Stimulated activated CD4-positive, alpha-beta T cell treated with anti-CD3 and anti-CD28 coated beads, Interleukin-1b, Interleukin-23, amount 100 ng/mL, for 24 hours (primary cell): ENCODE measurements at places on chromosomes 6 and 20.

DNA sequence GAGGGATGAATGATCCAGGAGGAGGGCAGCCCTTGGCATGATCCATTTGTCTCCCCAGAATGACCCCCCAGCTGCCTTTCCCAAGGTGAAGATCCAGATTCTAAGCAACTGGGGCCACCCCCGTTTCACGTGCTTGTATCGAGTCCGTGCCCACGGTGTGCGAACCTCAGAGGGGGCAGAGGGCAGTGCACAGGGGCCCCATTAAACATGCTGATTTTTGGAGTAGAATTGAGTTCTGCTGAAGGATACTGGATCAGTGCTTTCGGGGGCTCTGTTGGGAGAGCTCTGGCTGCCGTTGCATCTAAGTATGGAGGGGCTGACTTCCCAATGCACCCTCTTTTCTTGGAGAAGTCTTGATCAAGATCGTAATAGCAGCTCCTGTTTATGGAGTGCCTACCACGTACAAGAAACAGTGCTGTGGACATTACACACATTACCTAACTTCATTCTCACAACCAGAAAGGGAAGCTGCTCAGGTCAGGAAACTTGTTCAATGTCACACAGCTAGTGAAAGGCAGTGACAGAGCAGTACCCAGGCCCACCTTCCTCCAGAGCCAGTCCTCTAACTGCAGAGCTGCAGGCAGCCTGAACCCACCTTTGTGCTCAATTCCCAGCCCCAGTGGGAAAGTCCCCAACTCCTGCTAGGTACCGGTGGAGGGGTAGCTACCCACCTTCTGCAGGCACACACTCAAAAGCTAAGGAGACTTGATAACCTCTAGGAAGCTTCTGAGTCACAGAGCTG is 5.4 kb downstream of the SPAG4 start:
- DNase-seq: no peak

DNA sequence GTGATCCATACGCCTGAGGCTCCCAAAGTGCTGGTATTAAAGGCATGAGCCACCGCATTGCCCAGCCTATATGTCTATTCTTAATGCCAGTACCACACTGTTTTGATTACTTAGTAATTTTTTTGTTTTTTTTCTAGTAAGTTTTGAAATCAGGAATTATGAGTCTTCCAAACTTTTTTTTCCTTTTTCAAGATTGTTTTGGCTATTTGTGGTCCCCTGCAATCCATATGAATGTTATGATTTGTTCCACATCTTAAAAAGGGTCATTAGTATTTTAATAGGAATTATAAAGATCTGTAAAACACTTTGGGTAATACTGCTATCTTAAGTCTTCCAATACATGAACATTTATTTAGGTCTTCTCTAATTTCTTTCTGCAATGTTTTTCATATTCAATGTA is 6.8 kb upstream of the POPDC3 start:
- DNase-seq: no peak

GRCh38 chr6:17169291-17169690 is 67.4 kb downstream of the STMND1 start:
- no peak for DNase-seq

DNA sequence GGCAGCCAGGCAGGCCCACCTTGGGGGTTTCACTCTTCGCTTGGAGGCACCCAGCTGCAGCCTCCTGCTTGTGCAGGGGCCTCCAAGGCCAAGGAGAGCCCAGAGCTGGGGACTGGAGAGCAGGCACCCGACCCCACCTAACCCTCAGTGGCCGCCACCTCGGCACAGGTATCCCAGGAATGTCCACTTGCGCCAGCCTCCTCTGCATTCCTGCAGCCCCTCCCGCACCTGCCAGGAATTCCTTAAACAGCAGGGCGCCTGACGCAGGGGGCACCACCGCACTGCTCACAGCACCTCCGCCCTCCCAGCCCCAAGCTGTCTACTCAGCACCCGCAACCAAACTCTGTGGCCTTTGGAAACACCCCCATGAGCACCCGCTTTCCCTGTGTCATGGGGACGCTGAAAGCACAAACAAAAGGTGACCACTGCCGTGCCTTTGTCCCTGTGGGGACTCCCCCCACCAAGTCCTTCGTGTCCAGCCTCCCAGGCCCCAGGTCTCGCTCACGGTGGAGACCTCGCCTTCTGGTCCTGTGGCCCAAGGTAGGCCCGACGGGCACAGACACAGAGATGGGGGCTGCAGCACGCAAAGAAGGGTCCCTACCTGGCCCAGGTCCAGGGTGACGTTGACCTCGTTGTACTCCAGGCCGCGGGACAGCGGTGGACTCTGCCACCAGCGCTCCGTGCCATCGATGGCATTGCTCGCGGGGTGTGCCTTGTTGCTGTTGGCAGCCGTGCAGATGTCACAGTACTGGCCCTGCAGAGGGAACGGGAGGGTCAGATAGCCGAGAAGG is 5.1 kb downstream of the LAMA5 start:
- no peak for DNase-seq

- peak; percentile 11 for DNase-seq
Measured at GRCh38 chr6:89375427-89376267, 23.1 kb upstream of the UBE2J1 start.

- DNase-seq: no peak
Measured at GRCh38 chr6:33105916-33106871, 30.4 kb downstream of the HLA-DPB1 start.

- no peak for DNase-seq
Measured at GRCh38 chr20:6708010-6708409, 59.5 kb upstream of the BMP2 start.

GRCh38 chr6:36329798-36330291 is 6.8 kb downstream of the BNIP5 start:
- no peak for DNase-seq

- DNase-seq: no peak
Measured at GRCh38 chr6:133179481-133179880, 61.7 kb upstream of the EYA4 start.

- no peak for DNase-seq
Measured at GRCh38 chr6:12873691-12874090, 157.1 kb downstream of the PHACTR1 start.

DNA sequence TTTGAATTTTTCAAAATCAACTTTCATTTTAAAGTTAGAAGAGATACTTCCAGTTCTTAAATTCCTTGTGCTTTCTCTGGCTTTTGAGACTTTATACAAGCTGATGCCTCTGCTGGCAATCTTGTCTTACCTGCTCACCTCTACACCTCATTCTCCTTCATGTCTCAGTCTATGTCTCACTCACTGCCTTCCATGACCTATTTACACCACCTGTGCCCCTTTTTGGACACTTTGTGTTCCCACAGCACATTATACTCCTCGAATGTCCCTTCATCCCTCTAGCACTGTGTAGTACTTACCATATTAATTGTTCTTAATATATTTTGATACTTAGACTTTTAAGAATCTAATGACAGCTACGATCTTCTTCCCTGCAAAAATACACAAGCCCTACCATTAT is 15.3 kb downstream of the PHIP start:
- no peak for DNase-seq

GRCh38 chr6:107129370-107129925 is 14.1 kb upstream of the BEND3 start:
- DNase-seq: no peak

DNA sequence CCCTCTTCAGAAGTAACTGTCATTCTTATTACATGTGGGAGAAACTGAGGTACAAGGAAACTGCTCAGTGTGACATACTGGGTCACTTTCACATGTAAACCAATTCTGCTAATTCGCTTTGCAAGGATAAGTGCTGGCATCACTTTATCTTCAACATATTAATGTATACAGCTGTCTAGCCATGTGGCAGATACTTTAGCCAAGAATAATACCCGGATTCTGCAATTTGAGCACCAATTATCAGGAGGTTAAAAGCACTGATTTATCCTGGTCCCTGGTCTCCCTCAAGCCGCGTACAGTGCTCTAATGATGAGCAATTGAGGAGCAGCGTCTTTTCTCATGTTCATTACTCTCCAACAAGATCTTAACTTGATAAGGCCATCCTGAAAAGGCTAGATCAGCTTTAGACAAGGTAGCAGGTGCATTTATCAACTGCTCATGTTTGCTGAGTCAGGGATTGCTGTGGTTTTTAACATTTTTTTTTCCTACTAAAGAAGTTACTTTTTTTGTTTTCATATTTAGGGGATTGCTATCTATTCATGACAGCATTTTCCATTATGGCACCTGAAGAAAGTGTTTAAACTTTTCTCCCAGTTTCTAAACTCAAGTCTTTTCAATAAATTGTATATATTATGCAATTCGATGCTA is 1066.3 kb upstream of the MAP3K7 start:
- DNase-seq: no peak

- DNase-seq: no peak
Measured at GRCh38 chr6:13166916-13167315, 161.4 kb downstream of the TBC1D7 start.

DNA sequence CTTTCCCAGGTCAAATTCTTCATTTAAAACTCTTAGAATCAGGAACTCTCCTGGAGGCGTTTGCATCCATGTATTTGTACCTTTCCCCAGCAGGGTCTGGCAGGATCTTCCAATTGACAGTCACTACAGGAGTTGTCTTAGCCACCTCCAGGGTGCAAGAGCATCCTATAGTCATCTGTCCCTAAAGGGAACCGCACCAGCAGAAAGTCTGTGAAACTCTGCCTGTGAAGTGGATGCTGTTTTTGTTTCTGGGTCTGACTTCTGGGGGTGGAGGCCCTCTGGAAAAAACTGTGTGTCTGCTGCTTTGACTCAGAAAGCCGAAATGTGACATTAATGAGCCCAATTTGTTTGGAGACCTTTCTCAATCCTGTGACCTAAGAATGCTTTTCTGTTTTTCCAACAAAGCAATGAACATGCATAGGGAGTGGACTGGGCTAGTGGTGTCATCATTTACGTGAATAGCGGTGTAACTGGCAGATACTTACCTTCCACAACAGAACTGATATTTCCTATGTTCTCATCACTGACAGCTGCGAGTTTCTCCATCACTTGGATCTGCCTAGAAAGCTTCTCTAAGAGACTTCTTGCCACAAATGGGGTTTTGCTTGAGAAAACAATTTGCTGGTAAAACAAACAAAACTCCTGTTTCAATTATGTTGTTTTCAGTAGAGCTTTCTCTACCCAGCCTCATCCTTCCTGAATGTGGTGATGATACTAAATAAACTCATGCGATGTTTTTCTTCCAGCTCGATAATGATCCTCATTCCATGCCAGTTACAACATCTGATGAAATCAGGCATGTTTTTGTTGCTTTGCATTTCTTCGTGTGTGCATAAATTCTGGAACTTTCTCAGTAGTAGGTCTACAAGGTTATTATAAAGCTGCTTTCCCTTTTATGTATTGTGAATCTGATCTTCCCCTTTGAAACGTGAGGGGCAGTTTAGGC is 33.3 kb upstream of the ARMH2 start:
- no peak for DNase-seq

- no peak for DNase-seq
Measured at GRCh38 chr20:58003525-58003924, 224.9 kb downstream of the ANKRD60 start.

GRCh38 chr6:113148566-113148965 is 708.6 kb upstream of the MARCKS start:
- no peak for DNase-seq

- no peak for DNase-seq
Measured at GRCh38 chr6:74018825-74019224, 322.8 kb downstream of the CD109 start.

DNA sequence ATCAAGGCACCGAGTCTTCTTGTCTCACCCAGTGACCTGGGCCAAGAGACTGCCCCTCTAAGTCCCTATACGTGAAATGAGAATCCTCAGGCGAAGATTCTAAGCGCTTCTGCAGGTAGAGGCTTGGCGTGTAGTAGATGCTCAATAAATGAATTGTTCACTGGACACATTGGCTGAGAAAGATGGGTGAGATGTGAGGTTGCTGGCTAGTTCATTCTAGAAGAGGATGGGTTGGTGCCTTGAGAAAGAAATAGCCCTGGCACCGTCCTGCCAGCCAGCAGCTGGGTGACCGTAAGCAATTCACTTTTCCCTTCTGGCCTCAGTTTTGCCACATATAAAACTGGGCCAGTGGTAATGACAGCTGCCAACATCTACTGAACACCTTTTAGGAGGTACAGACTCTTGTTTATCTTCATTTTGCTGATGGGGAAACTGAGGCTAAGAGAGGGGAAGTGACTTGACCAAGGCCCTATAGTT is 1.4 kb downstream of the SRC start:
- no peak for DNase-seq

GRCh38 chr6:34891296-34891695 is 2.2 kb downstream of the ANKS1A start:
- DNase-seq: no peak

- DNase-seq: no peak
Measured at GRCh38 chr20:57941604-57942381, 232.0 kb upstream of the PMEPA1 start.

GRCh38 chr6:16956361-16956760 is 145.5 kb upstream of the STMND1 start:
- DNase-seq: no peak

- DNase-seq: no peak
Measured at GRCh38 chr20:12464036-12464435, 544.7 kb upstream of the SPTLC3 start.

GRCh38 chr6:8562125-8562524 is 126.8 kb upstream of the SLC35B3 start:
- DNase-seq: no peak

GRCh38 chr6:20833881-20834515 is 299.7 kb downstream of the CDKAL1 start:
- DNase-seq: no peak

- DNase-seq: no peak
Measured at GRCh38 chr20:32465092-32465900, 107.2 kb downstream of the ASXL1 start.

- DNase-seq: no peak
Measured at GRCh38 chr6:18958146-18958545, 571.0 kb downstream of the RNF144B start.
